ENCODE measurements at places on chromosomes 11 and 22.
A peak's percentile ranks its signal among the peaks of the same experiment; 100 is the strongest.

- DNase-seq = no peak
Measured at GRCh38 chr11:33722590-33723234, 13.5 kb downstream of the CD59 start.

GRCh38 chr11:109960831-109961230 is 132.4 kb upstream of the ZC3H12C start:
- DNase-seq = no peak

- DNase-seq = no peak
Measured at GRCh38 chr11:69335781-69336405, 41.9 kb downstream of the MYEOV start.

DNA sequence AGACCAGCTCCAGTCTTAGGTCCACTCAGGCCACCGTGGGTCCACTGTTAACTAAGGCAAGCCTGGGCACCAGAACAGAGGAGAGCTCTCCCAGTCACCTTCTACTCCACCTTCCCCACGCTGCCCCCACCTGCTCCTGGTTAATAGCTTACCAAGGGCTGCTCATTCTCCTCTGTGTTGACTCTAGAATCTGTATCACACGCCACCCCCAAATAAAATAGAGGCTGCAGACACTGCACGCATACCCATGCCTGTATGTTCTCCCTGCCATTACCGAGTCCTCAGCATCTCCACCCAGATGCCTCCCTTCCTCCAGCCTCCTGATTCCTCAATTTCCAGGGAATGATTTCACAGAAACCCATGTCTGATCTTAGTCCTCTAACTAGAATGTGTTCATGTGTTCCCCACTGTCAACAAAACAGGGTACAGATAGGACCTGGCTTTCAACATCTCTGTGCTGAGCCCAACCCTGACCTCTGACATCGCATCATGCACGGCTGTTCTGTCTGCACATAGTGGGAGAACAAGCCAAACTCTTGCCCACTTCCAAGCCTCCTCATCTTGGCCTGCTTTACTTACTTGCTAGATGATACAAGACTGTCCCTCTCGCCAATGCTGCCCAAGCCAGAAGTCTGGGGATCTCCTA is 49.8 kb downstream of the SMCO4 start:
- no peak for DNase-seq

- DNase-seq = no peak
Measured at GRCh38 chr11:102111787-102112508, 1.7 kb downstream of the YAP1 start.

GRCh38 chr22:32652645-32653270 is 148.7 kb upstream of the TIMP3 start:
- no peak for DNase-seq

GRCh38 chr22:19705181-19705934 is 8.9 kb upstream of the SEPTIN5 start:
- DNase-seq = no peak

DNA sequence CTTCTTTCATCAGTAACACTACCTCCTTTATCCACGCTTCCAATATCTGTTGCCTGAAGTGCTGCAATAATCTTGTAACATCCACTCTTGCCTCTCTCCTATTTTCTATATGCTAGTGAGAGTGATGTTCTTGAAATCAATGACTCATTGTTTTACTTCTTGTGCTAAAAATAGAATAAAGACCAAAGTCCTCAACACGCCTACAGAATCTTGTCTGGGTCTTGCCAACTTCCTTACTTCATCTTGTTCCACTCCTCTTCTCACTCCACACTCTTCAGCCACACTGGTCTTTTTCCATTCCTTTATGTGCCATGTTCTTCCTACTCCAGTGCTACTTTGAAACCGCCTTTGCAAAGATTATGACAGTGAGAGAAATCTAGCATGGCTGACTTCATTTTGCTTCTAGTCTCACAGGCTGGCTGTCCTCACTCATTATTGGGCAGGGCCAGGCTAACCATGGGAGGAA is 136.4 kb downstream of the CCDC81 start:
- DNase-seq = no peak

DNA sequence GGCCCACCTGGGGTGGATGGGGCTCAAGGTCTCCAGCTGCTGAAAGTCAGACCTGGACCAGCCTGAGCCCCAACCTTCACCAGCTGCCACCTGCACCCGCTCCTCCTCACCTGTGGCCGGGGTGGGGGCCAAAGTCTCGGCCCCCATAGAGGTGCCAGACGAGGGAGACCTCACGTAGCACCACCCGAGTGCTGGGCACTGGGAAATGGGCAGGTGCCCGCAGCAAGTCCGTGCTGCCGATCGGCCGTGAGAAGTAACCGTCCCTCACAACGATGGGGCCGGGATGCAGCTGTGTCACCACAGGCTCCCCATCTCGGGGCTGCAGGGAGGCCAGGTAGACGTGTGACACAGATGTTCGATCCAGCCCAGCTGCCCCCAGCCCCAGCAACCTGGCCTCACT is 16.2 kb downstream of the ATG2A start:
- DNase-seq = no peak

- no peak for DNase-seq
Measured at GRCh38 chr11:2129308-2129698, 9.9 kb downstream of the IGF2 start.

DNA sequence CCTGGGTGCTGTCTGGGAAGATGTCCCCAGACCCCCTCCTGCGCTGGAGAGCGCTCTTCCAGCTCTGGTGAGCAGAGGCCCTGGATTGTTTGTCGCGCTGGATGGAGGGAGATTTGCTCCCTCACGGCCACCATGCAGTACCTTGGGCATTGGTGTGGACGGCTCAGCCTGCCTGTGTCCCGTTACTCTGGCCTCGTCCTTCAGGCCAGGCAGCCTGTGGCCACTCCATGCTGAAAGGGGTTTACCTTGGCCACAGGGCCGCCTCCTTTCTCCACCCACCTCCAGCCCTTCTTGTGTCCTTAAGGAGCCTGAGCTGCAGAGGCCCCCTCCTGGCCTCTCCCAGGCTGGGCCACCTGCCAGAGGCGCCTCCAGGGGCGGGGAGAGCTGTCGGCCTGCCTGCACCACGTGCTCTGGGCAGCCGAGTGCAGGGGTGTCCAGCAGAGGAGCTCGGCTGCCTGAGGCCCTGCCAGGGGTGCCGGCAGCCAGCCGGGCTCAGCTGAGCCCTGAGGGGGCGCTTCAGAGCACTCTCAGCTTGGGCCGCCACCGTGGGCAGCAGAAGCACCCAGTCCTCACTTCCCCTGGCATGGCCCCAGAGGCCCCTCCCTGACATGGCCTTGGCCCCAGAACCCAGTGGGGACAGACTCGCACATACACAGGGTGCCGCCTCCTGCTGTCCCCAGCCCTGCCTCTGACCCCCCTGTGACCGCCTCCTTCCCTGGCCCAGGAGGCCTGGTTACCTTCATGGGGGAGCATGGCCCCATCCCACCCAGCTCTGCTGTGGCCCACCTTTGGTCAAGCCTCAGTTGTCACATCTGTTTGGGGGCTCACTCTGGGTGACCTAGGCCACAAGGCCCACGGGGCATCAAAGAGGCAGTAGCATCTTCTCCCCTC is 3.4 kb downstream of the CCND1 start:
- no peak for DNase-seq

- no peak for DNase-seq
Measured at GRCh38 chr11:217704-218103, 10.2 kb downstream of the RIC8A start.

- DNase-seq = no peak
Measured at GRCh38 chr11:134485316-134485715, 73.3 kb upstream of the B3GAT1 start.

DNA sequence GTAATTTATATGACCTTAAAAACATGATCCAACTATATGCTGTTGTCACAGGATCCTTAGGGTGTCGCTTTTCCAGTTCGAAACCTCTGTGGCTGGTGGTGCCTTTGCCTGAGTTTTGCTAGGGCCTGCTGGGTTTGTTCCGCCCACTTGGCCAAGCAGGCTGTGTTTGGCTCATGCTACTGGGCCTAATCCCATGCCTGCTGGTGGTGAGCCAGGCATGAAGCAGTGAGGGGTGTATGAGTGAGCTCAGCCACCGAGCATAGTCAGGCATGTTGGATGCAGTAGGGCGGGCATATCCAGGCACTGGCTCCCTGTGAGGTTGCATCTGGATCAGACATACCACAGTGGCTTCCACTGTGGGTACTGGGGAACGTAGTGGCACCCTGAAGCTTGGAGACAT is 16.3 kb downstream of the NPAT start:
- no peak for DNase-seq

DNA sequence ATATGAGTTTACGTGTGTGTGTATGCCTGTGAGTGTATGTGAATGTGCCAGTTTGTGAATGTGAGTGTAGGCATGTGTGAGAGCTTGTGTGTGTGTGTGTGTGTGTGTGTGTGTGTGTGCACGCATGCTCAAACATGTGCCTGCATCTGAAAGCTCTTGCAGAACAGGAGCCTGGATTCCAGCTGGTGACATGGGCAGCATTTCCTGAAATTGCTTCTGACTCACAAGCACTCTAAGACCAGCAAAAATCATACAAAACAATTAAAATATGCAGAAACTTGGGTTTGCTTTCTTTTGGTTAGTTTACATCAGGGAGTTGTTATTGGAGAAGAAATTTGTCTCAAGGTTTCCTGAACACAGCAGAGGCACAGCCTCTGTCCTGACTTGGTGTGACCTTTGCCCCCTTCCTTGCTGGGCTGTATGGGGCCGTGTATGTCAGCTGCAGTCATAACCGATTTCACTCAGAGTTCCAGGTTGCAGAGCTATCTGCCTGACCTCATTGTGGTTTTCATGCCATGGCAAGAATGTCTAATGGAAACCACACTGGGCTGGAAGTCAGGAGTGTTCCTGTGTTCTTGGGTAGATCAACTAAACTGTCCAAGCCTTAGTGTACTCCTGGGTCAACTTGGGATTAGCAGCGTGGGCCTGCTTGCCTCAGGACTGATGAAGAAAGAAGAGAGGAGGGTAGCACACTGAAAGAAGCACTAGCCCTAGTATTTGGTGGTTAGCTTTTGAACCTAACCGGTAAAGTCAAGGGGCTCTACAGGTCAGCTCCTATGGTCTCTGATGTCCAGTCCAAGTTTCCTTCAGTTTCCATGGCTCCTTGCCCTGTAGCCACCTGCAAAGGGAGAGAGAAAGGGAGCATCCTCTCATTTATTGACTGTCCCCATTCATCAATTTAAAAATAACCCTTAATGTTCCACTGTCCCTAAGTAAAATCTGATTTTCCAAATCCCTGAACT is 143.7 kb downstream of the SNX19 start:
- no peak for DNase-seq

GRCh38 chr22:25142102-25142501 is 57.6 kb upstream of the CRYBB3 start:
- DNase-seq = no peak

GRCh38 chr11:44014968-44015623 is 32.7 kb upstream of the ACCSL start:
- no peak for DNase-seq

DNA sequence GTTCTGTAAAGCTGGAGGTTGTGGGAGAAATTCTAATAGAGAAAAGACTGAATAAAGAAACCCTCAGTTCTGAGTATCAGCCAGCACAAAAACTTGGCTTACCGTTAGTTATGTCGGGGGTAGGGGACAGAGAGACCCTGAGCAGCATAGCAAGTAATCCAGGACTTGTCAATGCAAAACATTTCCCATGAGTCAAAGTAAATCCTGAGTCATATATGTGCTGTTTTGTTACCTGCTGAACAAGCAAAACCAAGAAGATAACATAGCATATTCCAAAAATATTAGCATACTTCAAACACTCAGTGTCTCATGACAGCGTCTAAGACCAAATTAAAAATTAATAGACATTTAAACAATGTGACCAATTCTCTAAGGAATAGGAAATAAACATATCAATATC is 75.1 kb upstream of the LUZP2 start:
- DNase-seq = no peak

GRCh38 chr11:95269036-95269819 is 38.2 kb upstream of the SESN3 start:
- DNase-seq = no peak

- no peak for DNase-seq
Measured at GRCh38 chr11:61598374-61598773, 17.5 kb upstream of the SYT7 start.

- DNase-seq = no peak
Measured at GRCh38 chr22:45731041-45731797, 59.6 kb downstream of the ATXN10 start.

- DNase-seq = no peak
Measured at GRCh38 chr11:25535467-25536272, 796.3 kb upstream of the ANO3 start.

DNA sequence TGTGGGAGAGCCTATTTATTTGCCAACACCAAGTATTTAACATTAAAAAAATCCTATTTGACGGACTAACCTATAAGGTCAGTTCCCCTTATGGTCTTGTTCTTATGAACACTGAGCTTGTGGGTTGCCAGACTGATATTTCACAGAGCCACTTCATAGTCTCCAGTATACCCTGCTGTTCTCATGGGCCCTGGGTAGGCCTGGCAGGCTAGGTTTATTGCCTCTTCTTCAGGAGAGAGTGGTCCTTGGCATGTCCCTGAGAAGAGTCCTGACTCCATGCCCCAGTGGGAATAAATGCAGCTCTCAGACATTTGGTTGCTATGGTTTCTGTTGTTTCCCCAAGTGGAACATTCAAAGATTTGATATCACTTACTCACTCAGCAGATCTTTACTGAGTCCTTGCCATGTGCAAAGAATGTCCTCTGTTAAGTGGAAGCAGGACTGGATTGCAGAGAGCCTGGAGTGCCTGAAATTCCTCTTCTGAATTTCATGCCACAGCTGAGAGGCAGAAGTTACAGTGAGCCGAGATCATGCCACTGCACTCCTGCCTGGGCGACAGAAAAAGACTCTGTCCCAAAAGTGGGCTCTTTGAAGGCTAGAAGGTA is 15.7 kb downstream of the SLC5A1 start:
- DNase-seq = no peak

GRCh38 chr11:47514825-47515647 is 37.9 kb downstream of the CELF1 start:
- no peak for DNase-seq

DNA sequence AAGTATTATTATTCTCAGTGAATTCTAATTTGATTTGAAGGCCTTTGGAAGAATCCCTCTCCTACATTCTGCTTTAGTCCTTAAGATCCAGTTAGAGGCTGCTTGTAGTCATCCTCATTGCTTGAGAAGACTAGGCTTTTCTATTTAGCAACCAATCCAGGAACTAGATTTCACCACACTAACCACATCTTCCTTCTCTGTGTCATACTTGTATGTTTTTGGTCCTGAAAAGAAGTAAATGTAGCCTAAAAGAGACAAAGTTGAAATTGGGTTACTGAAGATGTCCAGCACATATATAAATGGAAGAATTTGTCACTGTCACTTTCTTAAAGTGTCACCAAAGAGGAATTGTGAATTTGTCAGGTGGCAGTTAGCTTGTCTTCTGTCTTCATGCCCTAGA is 46.6 kb upstream of the MMP7 start:
- peak; percentile 58 for DNase-seq

- no peak for DNase-seq
Measured at GRCh38 chr11:5736396-5736795, at the start of gene OR56B1. Gene OR56B1, plus strand, starts transcription at chr11:5736448. Its CDS starts 69 bp downstream, at chr11:5736517.

All from KG1 (cell line).